ENCODE measurements at places on chromosomes 12 and 14.

DNA sequence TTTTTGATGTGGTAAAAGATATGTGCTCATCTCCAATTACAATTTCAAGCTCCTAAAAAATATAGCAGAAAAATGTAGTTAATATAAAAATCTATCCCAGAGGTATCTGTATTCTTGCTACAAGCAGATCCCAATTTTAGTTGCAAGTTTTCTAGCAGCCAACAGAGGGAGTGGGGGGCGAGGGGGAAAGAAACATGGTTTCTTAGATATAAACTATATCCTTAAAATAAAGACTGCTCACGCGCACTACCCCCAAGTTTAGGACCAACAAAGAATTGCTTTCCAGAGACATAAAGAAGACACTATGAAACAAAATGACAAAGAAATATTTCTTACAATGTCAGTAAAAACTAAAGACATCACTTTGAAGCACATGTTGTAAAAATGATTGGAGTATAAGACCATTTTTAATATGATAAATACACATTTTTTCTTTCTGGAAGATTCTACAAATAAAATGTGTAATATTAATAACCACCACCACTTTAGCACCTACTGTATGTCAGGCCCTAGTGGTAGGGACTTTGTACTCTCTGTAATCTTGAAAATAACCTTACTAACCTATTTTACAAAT lies 5.4 kb downstream of the MAGOHB start:
- DNase-seq, result no peak

- no peak for DNase-seq
Observed at GRCh38 chr12:58302487-58303011, 361.2 kb downstream of the ATP23 start.

- DNase-seq, result no peak
Observed at GRCh38 chr14:81187832-81188522, 32.8 kb downstream of the GTF2A1 start.

- no peak for DNase-seq
Observed at GRCh38 chr14:41548666-41549065, 58.0 kb upstream of the LRFN5 start.

- DNase-seq, result no peak
Observed at GRCh38 chr12:14567351-14568162, at the start of gene PLBD1. Gene PLBD1 (minus strand): TSS chr12:14567883. CDS start chr12:14567696, 187 bp downstream.

DNA sequence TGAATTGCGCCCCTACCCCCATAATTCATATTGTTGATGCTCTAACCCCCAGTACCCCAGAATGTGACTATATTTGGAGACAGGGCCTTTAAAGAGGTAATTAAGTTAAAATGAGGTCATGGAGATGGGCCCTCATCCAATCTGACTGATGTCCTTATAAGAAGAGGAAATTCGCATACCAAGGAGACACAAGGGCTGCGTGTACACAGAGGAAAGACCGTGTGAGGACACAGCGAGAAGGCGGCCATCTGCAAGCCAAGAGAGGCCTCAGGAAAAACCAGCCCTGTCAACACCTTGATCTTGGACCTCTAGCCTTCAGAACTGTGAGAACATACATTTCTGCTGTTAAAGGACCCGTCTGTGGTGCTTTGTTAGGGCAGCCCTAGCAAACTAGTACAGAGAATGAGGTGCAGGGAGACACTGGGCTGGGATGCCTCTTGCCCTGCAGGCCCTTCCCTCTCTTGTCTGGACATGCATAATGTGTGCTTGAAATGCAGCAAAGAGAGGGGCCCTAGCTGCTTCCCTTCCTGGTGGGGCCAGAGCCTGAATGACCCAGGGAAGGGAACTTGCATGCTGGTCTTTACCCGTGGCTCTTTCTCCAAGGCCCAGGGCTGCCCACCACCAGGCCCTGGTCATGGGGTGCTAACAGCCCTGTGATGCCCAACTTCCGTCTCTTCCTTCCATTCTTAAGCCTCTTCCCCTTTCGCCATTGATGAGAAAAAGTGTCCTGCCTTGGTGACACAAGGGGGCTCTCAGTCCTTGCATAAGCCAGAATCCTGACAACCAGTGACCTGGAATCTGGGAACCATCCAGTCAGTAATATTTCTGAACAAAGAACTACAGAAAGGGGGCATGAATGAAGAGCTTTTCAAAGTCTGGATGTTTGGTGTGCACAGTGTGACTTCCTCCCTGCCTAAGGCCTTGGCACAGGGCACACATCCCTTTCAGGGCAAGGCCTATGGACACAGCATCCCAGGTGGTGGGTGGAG lies 50.0 kb upstream of the GPATCH2L start:
- DNase-seq, result no peak

DNA sequence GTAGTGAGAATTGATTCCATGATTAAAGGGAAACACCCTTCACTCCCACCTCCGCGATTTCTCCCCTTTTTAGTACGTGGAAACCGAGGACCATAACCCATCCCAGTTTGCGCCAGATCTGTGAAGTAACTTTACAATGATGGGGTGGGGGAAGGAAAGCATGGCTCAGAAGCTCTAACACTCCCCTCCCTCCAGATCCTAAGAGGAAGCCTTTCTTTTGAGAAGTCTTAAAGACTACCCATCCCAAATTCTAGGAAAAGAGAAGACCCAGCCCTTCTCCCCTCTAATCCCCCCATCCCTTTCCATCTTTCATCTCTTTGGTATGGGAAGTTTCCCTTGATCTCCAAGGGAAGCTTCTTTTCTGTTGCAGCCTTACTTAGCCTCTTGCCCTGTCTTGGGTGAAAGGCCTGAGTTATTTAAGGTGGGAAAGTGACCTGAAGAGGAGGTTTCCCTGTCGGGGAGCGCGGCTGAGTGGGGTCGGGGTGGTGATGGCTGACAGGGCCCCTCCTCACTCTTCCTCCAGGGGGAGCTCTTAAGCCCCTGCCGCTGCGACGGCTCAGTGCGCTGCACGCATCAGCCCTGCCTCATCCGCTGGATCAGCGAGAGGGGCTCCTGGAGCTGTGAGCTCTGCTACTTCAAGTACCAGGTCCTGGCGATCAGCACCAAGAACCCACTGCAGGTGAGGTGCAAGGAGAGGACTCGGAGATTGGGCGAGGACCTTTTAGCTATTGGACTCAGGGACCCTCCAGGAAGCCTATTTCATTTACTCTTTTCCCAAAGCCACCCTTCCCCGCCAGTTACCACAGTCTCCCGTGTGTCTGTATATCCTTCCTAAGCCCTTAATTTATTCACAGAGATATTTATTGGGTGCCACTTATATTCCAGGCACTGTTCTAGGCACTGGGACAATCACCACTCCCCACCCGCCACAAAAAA lies 1.8 kb downstream of the MARCHF9 start:
- no peak for DNase-seq

DNA sequence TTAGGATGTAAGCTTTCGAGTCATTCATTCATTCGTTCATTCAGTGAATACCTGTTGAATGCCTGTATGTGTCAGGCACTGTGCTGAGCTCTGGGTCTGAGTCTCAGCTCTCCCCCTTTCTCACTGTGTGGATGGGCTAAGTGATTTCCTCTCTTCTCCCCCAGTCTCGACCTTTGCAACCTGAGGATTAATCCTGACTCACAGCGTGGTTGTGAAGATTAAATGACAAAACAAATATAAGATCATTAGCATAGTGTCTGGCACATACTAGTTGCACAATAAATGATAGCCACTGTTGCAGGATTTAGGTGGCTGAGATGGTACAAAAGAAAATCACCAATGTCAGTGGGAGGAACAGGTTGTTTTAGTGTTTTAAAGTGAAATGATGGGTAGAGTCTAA lies 136.7 kb downstream of the GPR135 start:
- DNase-seq, result no peak

GRCh38 chr12:121799842-121800693 lies 3.7 kb upstream of the SETD1B start:
- DNase-seq, result no peak

DNA sequence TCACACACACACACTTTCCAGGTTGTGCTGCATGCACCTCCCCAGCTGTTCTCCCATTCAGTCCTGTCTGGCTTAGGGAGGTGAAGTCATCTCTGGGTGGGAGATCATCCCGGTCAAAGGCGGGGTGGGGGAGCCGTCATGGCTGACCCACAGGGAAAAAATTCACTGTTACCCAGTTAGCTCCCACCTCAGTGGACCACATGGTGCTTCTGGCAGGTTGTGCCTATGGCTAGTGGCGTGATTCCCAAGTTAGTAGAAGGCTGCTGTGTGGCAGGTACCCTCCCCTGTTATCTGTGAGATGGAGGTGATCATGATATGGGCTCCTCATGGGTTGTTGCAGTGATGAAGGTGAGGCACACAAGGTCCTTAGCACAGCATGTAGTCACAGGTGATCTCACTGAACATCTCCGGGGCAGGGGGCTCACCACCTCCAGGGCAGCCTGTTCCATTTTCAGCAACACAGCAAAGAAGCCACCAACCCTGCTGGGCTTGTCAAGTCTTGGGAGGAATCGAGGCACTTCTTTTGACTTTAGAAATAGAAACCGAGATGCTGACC lies 154.9 kb upstream of the CCND2 start:
- DNase-seq, result no peak

DNA sequence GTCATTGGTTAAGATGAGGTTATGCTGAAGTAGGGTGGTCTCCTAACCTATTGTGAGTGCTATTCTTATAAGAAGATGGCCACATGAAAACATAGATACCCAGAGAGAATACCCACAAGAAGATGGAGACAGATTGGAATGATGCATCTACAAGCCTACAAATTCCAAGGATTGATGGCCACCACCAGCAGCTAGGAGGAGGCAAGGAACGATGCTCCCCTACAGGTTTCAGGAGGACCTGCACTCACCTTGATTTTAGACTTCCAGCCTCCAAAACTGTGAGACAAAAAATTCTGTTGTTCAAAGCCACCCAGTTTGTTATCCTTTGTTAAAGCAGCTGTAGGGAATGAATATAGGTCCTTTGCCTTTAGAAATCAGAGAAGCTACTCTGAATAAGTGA lies 227.4 kb downstream of the NEDD1 start:
- no peak for DNase-seq

DNA sequence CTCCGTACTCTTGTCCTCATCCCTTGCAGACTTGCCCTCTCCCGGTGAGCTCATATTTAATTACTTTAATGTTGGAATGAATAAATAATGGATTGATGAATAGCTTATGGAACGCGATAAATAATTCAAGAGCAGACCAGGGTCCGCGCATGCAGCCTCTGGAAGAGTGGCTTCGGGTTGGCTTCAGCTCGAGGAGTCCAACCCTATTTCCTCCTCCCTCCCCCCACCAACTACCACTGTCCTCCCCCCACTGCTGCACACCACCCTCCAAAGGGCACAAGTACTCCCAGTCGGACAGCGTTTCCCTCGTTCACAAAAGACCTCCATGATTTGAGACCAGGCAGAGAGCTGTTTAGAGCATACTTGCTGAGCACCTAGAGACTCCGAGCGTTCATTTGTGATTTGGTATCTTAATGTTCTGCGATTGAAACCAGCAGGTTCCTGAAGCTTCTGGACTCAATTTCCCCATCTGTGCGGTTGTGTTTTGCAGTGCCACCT lies 647 bp upstream of the SIX1 start:
- DNase-seq, result no peak

GRCh38 chr12:49323524-49324097 lies 556 bp downstream of the TROAP start:
- no peak for DNase-seq

DNA sequence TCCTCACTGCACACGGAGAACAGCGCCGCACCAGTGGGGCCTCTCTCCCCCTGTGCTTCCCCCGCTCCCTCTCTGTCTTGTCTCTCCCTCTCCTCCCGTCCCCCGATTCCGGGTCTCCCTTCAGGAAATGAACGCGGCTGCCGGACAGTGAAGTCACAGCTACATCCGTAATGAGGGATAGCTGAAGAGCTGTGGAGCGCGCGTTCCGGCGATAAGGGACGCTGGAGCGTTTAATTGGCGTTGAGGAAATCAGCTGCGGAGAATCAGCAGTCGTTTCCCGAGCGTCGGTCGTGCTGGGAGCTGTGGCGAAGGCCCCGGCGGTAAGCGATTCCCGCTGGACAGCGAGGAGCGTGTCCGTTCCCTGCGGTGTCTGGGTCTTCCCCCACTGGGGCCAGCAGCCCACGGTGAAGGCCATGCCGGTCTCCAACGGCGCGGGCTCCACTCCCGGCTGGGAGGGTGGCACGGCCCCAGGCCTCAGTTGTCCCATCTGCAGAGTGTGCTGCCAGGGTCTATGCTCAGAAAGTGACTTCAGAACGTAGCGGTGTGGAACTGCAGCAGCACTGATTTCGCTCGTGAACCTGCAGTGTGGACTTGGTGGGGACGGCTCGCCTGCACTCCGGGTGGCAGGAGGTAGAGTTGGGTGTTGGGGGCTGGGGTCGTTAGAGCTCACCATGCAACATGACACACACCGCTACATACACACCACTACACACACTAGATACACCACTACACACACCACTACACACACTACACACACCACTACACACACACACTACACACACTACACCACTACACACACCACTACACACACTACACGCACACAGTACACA lies 10.9 kb downstream of the NOC4L start:
- no peak for DNase-seq

DNA sequence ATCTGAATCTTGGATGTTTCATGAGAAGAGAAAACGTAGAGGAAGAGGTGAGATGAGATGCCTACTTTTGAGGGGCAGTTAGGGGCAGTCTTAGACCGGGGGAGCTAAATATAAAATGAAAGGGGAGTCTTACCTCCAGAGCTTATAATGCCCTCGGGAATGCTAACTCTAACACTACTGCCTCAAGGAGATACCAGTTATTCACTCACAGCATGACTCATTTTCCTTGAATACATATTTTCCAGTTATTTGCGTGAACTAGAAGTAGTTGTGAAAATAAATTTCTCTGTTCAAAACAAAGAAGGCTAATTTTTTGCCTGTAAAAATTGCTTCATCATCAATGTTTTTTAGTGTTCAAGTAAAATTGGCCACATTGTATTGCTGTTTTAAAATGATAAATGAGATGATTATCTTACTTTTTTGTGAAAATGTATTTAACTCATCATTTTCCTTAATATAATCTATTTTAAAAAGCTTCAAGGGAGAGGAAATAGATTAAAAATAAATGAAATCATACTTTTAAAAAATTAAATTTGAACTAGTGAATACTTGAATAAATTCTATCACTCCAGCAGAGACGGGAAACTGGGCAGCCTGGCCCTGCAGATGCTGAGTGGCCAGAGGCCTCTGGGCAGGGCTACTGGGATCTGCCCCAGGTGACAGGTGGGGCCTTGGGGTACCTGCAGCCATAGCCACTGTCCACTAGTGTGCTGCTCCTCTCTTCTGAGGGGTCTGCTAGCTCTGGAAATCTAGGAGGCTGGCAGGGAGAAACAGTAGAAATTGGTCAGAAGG lies 339.3 kb downstream of the EGLN3 start:
- DNase-seq, result peak; percentile 56

- no peak for DNase-seq
Observed at GRCh38 chr12:130179191-130179590, 16.9 kb downstream of the FZD10 start.
